ENCODE measurements at places on chromosomes 5 and 9.
A peak's percentile ranks its signal among the peaks of the same experiment; 100 is the strongest.

DNA sequence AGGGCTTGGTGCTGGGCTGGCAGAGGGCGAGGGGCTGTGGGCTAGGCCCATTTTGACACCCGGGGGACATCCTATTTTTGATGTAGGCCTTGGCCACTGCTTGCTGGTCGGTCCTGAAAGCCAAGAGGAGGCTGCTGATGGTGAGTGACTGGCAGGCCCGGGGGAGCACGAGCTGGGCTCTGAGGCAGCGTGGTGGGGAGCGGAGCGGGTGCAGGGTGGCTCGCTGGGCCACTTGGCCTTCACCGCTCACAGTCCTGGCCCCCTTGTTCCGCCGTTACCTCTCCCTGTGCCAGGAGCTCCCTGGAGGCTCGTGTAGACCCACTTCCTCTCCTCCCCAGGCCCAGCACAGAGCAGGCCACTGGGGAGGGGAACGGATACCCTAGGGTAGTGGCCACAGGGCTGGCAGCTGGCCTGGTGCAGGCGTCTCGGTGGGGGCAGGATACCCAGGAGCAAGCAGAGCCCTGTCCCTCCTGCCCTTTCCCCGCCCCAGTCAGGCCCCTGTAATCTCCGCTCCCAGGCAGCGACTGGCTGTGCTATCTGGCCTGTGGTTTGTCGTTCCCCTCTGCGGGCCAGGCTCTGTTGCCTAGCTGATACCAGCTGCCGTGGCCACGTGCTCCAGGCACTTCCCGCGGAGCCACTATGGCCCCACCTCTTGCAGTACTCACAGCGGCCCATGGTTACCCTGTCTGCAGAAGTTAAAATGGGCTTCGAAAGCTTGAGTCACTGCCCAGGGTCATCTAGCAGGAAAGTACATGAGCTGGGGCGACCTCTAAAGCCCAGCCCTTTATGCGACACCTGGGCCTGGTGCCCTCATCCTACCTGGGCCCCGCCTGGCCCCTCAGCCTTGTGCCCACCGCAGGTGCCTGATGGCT lies 11.7 kb upstream of the DOLPP1 start:
- DNase-seq = peak; percentile 36

- DNase-seq = no peak
Observed at GRCh38 chr5:15002173-15002572, 130.6 kb upstream of the ANKH start.

GRCh38 chr5:170591054-170591453 lies 87.2 kb downstream of the KCNIP1 start:
- DNase-seq = no peak

GRCh38 chr5:74400067-74400466 lies 240.5 kb downstream of the ENC1 start:
- no peak for DNase-seq

DNA sequence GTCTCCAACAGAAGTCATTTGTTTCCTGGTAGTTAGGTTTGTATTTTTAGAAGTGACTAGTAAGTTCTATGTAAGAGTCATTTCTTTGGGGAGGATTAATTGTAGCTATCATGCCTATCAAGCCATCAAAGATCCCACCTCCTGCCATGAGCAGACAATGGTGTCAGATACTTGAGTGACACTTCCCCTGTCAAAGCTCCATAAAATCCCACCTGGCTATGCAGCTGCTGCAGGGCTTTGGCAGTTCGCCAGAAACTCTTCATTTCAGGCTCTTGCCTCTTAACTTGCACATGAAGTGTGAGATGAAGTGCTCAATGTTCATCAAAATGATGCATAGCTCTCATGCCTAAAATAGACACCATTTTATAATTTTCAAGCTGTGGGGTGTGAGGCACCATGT lies 312.1 kb downstream of the CDH12 start:
- DNase-seq = no peak

GRCh38 chr9:108271646-108272348 lies 584.0 kb downstream of the ACTL7B start:
- peak; percentile 37 for DNase-seq

GRCh38 chr9:36006549-36007315 lies 30.0 kb upstream of the RECK start:
- peak; percentile 11 for DNase-seq

- DNase-seq = no peak
Observed at GRCh38 chr5:141779503-141779973, 97.5 kb upstream of the ARAP3 start.

DNA sequence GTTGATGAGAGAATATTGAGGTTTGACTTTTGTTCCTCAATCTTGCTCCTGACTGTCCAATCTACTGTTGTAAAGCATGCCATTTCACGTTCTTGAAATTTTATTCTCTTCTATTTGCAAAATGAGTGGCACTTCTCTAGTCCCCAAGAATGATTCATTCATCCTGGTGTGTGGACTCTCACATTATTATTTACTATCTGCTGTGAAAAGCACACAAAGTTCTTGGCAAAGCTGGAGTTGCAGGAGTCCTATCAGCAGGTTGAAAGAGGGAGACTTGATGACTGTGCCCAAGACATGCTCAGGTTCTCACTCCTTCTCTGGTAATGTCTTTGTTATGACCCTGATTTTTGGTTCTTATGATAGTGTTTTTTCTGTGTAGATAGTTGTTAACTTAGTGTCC lies 382.6 kb downstream of the DMRTA1 start:
- DNase-seq = no peak

- no peak for DNase-seq
Observed at GRCh38 chr5:29169886-29170285, 2023.6 kb upstream of the CDH6 start.

DNA sequence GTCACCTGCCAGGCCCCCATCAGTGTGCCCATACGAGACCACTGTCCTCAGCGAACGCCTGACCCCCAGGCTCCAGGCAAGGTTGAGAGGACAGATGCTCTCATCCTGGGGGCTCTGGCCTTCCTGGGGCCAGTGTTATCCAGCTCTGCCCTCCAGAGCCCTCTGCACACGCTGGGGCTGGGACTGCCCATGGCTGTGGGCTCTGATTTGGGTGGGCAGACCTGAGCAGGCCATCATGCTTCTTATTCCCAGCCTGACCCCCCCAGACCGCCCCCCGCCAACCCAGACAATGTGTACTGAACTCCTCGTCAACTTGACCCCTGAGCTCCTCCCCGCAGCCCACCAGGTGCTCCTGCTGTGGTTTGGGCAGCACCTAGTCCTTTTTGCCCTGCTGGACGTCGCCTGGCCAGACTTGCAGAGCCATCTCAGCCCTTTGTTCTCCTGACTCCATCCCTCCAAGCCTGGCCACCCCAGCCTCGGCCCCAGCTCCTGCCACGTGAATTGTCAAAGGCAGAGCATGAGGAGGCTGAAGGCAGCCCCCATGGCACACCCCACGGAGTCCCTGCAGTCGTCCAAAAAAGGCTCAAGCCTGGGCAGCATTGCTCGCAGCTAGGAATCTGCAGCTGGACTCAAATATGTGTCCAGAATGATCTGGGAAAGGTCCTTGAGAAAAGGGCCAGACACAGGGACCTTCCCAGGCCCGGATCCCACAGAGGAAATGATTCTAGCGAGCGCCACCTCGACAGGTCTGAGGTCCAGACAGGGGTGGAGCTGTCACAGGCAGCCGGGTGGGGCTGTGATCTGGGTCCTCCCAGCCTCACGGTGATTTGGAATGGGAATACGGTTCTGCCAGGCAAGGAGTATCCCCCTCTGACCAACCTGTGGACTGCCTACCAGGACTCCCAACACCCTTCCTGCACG lies 87.0 kb downstream of the ADAMTS2 start:
- no peak for DNase-seq

DNA sequence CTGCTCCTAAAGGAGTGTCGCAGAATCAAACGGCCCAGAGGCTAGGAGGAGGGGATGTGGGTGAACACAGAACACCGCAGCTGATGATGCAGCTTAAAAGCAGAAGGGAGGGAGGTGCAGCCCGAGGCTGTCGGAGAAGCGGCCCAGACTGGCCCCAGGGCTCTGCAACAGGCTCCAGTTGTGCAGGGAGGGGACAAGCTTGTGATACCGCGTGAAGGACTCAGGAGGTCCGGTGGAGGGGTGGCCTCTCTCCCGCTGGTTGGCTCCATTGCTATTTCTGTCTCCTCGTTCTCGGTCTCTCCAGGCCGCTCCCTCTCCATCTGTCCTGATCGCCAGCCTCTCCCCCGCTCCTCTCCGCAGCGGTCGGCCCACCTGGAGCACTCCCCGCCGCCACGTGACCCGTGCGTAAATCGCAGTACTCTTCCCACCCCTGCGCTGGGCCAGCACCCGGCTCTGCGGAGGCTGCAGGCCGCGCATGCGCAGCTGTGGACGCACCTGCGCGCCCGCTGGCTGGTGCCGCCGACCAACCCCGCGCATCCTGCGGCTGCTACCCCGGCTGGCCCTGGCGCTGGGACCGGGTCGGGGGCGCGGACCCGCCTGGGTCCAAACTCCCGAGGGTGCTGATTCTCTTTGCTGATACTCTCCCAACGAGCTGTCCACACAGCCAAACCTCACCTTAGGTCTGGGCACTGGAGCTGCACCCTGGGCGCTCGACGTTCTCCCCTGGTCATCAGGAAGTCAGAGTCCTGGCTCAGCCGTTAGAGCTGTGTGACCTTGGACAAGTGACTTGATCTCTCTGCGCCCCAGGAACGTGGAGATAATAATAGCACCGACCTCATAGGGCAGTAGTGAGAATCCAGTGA lies 3.7 kb upstream of the STXBP1 start:
- DNase-seq = peak; percentile 66

DNA sequence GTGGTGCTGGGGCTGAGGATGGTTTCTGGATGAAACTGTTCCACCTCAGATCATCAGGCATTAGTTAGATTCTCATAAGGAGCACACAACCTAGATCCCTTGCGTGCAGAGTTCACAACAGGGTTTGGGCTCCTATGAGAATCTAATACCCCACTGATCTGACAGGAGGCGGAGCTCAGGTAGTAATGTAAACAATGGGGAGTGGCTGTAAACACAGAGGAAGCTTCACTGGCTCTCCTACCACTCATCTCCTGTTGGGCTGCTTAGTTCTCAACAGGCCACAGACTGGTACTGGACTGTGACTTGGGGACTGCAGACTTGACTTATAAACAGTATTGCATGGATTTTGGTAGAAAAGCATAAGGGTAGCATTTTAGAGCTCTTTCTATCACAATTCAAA lies 870.7 kb upstream of the CDH10 start:
- no peak for DNase-seq

DNA sequence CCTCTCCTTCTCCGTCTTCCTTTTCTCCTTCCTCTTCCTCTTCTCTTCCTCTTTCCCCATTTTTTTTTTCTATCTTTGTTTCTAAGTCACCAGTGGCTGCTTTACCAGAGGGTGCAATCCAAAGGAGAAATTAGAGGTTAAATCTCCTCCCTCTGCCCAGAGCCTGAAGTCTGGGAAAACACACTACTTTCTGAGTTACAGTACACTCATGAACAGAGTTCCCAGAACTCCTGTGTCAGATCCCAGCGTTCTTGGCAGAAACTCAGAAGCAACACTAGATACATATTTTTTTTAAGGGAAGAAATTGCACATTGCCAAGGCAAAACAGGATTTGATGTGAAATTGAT lies 189.0 kb downstream of the SNCAIP start:
- DNase-seq = no peak

- no peak for DNase-seq
Observed at GRCh38 chr9:128155736-128156500, 4.1 kb upstream of the BBLN start.

GRCh38 chr5:169127431-169127830 lies 173.5 kb downstream of the SLIT3 start:
- DNase-seq = no peak

- no peak for DNase-seq
Observed at GRCh38 chr5:95631255-95631958, 11.5 kb downstream of the GPR150 start.

GRCh38 chr5:4544049-4544670 lies 596.0 kb upstream of the ADAMTS16 start:
- DNase-seq = no peak

DNA sequence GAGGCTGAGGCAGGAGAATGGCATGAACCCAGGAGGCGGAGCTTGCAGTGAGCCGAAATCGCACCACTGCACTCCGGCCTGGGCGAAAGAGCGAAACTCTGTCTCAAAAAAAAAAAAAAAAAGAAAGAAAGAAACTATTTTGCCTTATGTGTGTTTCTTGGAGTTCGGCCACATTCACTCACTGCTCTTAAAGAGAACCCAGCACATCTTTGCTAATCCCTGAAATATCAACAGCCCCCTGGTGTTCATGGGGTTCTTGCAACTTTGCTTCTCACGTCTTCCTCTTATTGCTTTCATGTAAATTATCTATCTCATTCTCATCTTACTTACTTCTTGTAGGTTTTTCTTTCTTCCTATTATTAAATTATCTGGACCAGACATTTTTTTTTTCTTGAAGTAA lies 126.3 kb upstream of the ASTN2 start:
- no peak for DNase-seq

DNA sequence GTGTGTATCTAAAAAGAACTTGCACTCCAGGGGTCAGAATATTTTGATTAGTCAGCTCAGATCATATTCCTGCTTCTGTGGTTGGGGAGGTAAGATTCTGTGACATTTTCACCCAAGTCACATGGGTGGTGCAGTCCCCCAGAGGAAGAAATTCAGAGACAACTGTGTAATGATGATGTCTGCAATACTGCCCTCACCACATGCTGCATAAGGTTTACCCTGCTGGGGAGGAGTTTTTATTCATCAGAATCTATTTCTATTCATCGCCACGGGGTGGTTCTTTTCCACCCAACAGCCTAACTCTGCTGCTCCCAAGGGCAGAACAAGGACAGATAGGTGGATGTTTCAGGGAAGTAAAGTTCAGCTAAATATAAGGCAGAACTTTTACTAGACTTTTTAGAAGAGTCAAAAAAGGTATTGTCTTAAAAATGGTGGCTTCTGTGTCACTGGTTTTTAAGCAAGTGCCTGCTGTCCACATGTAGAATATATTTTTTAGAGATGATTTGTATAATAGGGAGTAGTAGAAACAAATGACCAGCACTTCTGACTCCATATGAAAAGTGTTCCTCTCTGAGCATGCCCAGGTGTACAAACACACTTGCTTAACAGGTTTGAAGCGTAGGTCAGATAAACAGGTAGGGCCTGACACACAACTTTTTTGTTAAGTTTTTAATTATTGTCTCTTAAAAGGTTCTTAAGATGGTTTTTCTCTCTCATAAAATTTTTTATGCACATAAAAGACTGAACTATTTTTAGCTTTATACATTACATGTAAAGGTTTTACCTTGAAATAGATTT lies 352.7 kb downstream of the LRRC70 start:
- DNase-seq = no peak

DNA sequence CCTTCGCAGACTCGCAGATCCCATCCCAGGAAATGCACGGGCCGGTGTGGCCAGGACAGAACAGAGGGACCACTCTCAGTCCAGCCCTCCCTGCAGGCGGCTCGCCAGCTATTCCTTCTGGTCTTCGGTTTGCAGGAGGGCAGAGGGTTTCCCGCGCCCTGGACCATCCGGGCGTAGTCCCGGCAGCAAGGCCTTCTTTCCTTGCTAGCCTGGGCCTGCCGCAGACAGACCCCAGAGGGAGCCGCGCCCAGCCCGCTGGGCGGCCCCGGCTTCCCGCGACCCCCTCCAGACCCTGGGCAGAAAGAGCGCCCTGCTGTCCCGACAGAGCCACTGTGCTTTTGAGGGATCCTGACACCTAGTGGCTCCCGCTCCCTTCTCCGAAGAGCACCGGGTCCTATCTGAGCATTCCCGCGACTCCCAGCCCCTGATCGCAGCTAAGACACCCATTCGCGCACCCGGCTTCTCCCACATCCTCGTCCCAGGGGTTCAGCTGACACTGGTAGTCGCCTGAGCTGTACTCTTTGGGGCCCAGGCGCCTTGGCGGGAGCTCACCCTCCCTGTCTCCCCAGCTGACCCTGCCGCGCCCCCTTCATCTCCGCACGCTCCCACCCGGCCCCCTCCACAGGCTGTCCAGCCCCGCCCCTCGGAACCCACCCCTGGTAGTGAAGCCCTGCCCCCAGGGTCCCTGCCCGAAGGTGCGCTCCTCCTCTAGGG lies 1.1 kb downstream of the CFAP90 start:
- DNase-seq = no peak

GRCh38 chr5:87020099-87020934 lies 247.4 kb upstream of the RASA1 start:
- DNase-seq = peak; percentile 86

Data from GM12865 (cell line).